ENCODE measurements at places on chromosomes 6 and 20.

DNA sequence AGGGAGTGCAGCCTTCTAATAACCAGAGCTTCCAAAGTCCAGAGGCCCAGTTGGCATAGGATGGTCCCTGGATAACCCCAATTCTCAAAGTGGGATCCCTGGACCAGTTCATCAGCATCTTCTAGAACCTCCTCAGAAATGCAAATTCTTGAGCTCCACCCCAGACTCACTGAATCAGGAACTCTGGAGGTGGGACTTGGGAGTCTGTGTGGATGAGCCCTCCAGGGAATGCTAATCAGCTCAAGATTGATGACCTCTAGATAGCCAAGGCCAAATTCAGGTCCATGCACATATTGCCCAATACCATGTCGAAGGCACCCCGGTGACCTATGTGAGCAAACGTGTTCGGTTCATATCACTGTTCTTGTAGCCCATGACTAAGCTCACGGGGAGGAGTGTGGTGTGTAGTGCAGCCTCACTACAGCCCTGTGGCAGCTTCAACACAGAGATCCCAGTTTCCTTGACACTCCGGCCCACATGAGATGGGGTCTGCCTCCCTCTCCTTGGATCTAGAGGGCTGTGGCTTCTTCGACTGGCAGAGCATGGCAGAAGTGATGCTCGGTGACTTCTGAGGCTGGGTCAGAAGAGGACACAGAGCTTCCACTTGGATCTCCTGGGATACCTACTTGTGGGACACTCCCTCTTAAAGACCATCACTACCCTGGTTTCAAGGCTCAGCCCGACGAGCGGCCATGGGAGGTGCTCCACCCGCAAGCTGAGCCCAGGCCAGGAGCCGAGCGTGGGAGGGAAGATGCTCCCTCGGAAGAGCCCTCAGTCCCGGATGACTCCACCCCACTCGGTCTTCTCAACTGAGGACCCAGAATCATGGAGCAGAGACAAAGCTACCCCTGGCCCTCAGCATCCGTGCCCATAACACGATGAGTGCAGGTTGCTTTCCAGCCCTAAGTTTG is 151.1 kb upstream of the CST7 start:
- DNase-seq: no peak

- no peak for DNase-seq
Measured at GRCh38 chr6:15916581-15916980, 212.3 kb upstream of the MYLIP start.

- DNase-seq: no peak
Measured at GRCh38 chr6:56938649-56939191, 16.2 kb upstream of the BEND6 start.

DNA sequence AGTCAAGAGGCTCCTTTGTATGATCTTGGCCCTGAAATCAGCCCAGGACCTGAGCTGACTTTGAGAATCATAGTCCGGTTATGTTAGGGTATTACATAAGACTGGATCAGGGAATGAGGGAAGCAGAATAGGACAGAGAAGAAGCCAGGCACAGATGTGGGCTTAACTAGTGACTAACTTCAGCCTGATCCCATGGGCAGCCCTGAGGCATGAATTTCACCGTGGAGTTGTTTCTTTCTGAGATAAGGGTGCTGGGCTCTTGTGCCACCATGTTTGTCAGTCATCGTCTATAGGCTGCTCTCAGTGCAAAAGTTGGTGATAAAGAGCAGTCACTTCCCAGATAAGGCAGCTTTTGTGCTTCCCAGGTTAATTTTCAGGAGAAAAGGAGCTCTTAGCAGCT is 544.7 kb upstream of the SPTLC3 start:
- DNase-seq: no peak

Data from stimulated activated CD8-positive, alpha-beta memory T cell treated with anti-CD3 and anti-CD28 coated beads, Interleukin-7, amount 100 ng/mL, for 1 hour (primary cell).